NCI-H774 (cell line): ENCODE measurements at places on chromosomes 1 and 21.

GRCh38 chr1:169340882-169341281, 26.7 kb downstream of the NME7 start:
- DNase-seq: no peak

DNA sequence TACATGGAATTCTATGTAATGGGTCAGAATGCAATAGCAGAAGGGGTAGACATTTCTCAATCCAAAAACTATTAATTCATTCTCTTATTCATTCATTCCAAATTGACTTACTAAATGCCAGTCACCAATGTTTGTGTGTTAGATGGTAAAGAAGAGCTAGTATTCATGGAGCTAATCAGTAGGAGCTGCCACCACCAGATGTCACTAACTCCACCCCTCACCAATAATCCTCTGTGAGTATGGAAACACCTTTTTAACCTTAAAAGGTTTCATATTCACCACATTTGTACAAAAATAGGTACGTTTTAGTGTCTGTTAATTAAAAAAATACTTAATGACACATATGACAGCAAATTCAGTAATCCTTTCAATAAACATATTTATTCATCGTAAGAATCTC, 131.8 kb upstream of the PKN2 start:
- no peak for DNase-seq

DNA sequence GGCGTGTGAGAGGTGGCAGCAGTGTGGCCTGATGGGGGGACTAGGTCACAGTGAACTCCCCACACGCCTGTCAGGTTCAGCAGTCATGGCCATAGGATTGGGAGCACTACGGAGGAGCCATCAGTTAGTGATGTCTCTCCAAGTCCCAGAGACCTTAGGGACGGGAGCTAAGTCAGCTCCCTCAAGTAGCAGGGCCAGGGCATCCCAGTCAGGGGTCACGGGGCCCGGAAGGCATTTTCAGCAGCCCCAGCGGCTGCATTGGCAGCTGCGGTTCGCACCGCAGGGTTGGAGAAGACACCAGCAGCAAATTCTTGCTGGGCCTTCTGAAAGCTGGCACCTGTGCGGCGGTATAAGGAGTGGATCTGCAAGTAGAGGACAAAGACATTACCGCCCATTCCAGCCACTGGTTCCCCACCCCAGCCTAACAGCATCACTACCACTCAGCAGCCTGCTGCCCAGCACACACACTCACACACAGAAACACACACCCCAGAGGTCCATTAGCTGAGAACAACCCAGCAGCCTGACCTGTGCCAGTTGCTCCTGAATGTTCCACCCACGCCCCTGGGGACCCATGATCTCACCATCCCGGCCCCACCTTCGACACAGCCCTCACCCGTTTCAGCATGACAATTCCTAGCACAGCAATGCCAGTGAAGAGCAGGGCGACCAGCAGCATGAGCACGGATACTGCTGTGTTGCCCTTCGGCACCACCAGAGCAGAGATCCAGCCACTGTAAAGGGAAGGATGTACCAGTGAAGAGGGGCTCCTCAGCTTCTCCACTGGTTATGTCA, 972 bp upstream of the ENTREP3 start:
- DNase-seq: no peak

GRCh38 chr1:74587888-74588287, 75.5 kb upstream of the LRRC53 start:
- no peak for DNase-seq

- DNase-seq: no peak
Observed at GRCh38 chr1:12171206-12172041, 4.6 kb downstream of the TNFRSF1B start.

DNA sequence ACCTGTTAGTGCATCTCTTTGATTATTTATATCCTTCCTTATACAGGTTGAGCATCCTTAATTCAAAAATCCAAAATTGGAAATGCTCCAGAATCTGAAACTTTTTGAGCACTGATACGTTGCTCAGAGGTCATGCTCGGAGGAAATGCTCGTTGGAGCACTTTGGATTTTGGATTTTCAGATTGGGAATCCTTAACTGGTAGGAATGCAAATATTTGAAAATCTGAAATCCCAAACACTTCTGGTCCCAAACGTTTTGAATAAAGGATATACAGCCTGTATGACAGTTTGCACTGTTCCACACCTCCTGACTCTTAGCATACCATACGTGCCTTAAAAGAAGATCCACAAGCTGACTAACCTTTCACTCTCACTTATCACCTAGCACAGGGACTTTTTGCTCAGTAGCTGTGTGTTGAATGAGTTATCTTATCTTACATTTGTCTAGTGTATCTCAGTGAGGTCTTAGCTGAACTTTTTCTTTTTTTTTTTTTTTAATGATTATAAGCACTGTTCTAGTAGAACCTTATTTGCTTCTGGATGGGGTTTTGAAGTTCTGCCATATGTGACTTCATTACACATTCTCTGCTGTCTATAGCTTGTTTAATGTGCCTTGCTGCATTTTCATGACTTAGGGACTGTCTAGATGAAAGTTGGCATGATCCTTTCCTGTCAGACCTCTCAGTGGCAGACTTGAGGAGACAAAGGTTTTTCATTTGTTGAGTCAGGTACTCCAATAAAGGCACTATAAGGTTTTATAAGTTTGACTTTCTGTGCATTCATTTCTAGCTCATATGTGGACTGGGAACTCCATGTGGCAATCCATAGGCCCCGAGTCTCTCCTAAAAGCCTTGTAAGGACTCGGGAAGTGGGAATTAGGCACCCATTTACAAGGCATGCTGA, 21.6 kb downstream of the PTGFRN start:
- no peak for DNase-seq

GRCh38 chr1:103941086-103941485, 191.4 kb downstream of the AMY1C start:
- no peak for DNase-seq

DNA sequence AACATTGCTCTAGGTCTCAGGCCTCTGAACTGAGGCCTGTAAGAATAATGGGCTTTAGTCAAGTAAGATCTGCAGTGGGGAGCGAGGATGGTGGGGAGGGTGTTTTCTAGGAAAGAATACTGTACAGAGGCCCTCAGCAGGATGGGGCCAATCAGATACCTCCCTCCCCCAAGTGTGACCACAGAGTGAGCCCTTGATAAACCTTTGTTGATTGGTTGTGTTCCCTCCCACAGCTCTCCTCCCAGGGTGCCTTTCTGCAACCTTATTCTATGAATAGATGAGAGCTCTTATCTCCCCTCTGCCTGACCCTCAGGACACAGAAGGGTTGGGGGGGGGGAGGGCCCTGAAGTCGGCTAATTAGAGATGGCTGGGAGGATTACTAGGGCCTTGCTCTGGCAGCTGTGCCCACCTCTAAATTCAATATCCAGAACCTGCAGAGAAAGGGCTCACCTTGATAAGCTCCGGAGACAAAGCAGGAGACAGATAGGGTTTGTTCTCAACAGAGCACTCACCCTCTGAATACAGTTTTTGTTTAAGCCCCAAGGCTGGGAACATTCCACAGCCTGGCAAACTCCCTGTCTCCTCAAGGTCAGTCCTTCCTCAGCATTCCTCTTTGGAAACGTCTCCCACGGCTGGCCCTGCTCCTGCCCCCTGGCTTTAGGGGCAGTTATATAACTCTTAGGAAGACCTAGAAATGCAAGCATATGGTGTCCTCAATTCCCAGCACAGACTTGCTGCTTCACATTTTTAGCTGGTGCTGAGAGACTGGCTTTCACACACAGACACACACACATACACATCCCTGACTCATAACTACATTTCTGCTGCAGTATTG, 42.9 kb downstream of the ATP1A1 start:
- DNase-seq: no peak

DNA sequence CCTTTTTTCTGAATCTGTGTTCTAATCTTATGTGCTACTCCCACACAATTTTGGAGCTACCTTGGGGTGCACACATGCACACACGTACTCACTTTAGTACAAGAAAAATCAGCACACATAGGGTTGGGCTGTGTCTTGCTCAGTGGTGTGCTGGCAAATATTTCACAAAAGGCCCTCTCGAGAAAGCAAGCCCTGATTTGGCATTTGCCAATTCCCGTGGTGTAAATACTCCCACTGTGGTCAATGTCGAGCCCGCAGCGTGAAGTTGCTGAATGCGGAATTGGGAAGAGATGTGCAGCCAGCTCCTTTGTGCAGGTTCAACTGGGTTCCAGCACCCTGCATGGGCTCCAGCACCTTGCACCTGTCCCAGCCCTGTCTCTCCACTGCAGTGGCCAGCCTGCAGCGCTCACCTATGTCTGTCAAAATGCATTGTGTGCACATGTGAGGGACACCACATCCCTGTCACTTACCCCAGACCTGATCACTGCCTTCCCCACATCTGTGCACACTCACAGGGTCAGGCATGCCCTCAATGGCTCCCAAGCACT, 78.4 kb upstream of the WNT4 start:
- no peak for DNase-seq

DNA sequence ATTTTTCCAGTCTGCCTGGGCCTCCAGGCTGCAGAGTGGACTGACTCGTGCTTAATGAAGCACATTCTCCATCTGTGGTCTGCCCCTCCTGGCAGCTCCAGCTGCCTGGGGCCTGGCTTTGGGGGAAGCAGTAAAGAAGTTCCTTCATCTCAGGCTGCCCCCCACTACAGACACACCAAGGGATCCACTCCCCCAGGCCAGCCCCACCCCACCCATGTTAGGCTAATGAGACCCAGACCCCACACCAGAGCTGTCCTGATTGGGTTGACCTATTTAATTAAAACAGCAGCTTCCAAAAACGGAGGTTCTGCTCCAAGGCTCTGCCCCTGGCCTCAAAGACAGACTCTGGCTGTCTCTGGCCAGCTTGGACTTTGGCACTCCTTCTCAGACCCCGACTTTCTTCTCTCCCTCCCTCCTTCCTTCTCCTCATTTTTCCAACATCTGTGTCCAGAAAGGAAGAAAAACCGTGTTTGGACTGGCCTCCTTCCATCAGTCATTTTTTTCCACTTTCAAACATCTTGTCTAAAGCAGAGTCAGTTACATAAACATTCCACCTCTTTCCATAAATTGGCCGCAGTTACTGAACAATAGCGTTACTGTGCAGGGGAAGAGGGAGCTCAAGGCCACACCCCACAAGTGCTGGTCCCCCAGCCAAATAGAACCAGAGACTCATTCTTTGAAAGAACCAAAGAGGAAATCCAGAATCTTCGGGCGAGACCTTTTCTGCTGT, 29.7 kb downstream of the SERTAD4 start:
- DNase-seq: no peak

GRCh38 chr1:180382326-180383115, 119.9 kb downstream of the ACBD6 start:
- no peak for DNase-seq

DNA sequence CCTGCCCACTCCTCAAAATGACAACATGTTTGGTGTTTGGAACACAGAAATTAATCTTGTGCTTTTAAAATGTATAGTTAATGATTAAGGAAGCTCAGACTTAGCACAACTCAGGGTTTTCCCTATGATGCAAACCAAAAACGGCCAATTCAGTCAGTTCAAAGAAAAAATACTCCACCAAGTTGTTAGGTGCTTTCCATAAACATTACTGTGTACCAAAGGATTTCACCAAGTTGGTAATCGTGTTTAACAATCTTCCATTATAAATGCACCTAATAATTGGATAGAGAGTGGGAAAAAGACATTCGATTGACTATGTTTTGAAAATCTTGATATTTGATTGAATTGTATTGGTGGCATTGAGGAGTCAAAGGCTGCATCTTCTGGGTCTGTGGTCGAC, 33.3 kb upstream of the DUSP10 start:
- no peak for DNase-seq

GRCh38 chr1:40270152-40270834, 12.3 kb downstream of the ZMPSTE24 start:
- DNase-seq: no peak

DNA sequence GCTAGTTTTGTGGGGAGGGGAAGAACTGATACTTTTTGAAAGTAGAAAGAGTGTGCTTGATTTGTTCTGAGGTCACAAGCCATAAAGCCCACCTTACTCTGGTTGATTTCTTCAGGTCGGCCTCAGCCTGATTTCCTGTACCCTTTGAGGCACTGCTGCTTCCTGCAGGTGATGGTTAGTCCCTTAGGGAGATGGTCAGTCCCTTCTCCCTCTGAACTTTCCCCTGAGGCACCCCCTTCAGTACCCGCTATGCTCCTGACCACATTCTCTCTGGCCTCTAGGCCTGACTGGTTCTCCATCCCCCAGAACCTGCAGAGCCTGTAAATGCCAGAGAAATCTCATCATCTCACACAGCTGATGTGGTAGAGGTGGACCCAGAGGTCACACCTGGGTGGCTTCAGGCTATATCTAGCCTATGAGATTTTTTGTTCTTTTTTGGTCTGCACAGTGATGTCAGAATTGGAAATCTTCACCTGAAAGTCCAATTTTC, 15.0 kb upstream of the ID3 start:
- no peak for DNase-seq

GRCh38 chr1:8011016-8011415, 15.1 kb downstream of the ERRFI1 start:
- DNase-seq: no peak

DNA sequence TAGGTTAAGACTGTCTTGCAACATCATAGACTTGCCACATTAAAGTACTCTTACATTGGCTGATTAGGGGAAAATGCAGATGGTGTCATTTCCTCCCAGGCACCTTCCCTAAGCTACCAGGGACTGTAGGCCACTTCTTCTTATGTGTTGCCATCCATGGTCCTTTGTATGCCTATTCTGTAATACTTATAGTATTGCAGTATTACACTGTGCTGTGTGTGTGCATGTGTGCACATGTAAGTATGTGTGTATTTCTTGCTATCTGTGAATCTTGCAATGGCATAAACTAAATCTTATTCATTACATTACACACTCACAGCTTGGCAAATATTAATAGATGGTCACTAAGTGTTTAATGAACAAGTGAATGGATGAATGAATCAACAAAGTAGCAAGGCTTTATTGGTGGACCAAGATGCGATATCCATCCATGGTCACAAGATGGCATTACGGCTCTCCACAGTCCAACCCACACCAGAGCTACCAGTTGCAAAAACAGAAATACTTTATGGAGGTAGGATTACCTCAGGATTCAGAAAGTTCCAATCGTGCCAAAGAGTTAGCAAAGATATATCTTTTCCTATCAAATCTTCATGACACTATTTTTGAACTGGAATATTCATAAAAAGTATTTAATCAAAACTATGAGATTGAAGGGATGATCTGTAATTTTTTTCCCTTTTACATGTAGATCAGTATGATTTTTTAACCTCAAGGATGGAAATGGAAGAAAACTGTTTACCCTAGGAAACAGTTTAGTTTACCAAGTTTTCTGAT, 160.2 kb downstream of the DENND1B start:
- peak; percentile 14 for DNase-seq
